ENCODE measurements at places on chromosomes 16 and 17.
A peak's percentile ranks its signal among the peaks of the same experiment; 100 is the strongest.

DNA sequence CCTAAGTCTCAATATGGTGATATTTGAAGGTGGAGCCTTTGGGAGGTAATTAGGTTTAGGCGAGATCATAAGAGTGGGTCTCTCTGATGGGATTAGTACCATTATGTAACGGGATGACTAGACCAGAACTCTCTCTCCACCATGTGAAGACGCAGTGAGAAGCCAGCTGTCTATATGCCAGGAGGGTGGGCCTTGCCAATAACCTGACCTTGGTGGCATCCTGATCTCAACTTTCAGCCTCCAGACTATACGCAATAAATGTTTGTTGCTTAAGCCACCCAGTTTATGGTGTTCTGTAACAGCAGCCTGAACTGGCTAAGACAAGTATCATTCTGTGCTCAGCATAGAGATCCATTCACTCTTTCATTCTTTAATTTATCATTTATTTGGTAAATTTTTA is 167.2 kb upstream of the CDH11 start:
- DNase-seq = no peak

- no peak for DNase-seq
Measured at GRCh38 chr17:43665084-43665936, 3.6 kb upstream of the MEOX1 start.

DNA sequence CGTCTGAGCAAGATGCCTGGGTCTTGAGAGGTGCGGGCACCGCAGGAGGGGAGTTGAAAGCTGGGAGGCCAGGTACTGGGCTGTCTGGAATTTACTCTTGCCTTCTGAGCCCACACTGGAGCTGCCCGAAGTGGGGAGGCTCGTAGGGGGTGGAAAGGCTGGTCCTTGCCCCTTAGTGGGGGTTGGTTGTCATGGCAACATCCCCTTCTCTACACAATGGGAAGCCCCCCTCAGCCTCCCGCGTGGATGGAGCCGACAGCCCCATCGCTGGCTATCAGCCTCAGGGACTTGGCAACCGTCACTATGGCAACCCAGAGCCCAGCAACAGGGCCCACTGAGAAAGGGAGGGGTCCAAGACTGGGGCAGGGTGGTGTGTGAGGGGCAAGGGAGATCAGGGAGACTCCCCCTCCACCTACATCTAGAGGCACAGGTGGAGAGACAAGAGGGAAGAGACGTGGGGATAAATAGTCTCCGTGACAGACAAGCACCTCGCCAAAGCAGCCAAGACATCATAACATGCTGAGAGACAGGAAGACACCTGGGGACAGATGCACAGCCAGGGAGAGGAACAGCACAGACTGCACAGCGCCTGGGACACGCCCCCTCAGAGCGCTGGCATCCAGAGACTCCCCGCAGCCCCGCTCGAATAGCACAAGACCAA is 5.3 kb upstream of the DNAH2 start:
- DNase-seq = no peak

DNA sequence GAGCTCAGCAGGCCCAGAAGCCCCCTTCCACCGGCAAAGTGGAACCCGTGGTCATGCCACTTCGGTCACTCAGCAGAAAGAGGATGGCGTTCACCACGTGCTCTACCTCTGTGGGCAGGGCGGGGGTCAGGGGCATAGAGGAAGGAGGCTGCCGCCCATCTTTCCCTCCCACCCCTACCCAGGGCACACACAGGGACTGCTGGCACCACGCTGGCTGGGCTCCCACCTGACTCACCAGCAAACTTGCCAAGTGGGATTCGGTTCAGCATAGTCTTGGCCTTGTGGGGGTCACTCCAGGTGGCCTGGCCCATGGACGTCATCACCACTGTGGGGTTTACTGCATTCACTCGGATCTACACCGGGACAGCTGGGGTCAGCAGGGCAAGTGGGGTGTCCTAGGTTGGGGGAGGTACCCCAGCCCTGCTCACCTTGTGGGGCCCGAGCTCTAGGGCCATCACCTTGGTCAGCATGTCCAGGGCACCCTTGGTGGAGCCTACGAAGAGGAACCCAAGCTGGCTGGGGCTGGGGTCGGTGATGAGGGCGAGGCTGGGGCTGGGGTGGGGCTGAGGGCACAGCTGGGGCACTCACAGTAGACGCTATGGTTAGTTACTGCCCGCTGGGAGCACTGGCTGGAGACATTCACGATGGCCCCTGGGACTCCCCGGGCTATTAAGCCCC is 1.4 kb downstream of the DCXR start:
- no peak for DNase-seq

DNA sequence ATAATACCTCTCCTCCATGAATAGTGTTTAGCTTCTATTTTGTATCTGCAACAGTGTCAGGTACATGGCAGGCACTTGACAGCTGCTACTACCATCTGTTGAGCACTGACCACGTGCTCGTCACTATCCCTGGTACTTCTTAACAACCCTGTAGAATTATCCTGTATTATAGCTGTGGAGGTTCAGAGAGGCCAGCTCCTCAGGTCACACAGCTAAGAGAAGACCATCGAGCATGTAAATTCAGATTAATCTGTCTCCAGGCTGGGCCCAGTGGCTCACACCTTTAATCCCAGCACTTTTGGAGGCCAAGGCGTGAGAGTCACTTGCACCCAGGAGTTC is 26.3 kb downstream of the WSB1 start:
- DNase-seq = no peak

GRCh38 chr16:88809676-88810165 is 2.0 kb downstream of the APRT start:
- DNase-seq = no peak

- DNase-seq = no peak
Measured at GRCh38 chr16:68665501-68665900, 20.4 kb downstream of the CDH3 start.

DNA sequence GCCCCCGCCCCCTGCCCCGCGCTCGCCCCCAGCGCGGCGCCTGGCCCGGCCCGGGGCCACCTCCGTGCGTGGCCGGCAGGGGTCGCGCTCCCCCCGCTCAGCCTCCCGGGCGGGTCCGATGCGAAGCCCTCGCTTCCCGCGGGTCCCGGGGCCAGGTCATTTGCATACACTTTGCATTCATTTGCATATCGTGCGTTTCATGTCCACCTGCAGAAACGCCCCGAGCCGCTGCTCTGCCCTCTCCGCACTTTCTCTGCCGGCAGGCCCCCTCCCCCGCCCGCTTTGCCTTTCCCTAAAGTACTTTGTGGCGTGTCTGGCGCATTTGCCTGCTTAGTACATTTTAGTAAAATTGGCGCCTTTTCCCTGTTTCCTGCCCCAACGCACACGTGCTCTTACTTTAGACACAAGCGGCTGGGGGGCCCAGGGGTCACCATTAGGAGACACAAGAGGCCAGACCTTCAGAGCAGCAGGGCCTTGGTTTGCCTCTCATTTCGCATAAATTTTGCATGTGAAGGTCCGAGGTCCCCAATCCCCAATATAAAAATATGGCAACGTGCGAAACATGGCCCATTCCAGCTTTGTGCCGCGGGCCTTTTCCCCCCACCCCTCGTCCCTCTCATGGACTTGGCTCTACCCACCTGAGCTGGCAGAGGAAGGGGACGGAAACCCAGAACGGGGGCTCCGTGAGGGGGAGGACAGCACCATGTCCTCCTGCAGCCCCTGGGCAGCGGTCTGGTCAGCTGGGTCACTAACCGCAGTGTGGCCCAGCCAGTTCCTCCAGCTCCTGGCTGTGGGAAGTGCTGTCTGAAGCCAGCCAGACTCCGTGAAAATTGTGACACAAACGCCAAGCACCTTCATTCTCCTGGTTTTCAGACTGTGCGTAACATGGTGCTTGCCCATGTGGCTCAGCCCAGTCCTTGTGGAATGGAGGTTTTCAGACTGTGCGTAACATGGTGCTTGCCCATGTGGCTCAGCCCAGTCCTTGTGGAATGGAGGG is 34.8 kb downstream of the CBFA2T3 start:
- peak; percentile 60 for DNase-seq

GRCh38 chr17:418421-418751 is 65.8 kb upstream of the RPH3AL start:
- no peak for DNase-seq

GRCh38 chr16:55500530-55501011 is 8.3 kb upstream of the LPCAT2 start:
- peak; percentile 81 for DNase-seq

GRCh38 chr17:4986403-4986802 is 1.1 kb downstream of the CAMTA2 start:
- DNase-seq = no peak

- DNase-seq = no peak
Measured at GRCh38 chr17:44014133-44014436, 678 bp downstream of the TMEM101 start.

GRCh38 chr16:55149622-55150021 is 174.4 kb upstream of the IRX6 start:
- no peak for DNase-seq

GRCh38 chr17:50194140-50194933 is 7.1 kb downstream of the COL1A1 start:
- peak; percentile 58 for DNase-seq

DNA sequence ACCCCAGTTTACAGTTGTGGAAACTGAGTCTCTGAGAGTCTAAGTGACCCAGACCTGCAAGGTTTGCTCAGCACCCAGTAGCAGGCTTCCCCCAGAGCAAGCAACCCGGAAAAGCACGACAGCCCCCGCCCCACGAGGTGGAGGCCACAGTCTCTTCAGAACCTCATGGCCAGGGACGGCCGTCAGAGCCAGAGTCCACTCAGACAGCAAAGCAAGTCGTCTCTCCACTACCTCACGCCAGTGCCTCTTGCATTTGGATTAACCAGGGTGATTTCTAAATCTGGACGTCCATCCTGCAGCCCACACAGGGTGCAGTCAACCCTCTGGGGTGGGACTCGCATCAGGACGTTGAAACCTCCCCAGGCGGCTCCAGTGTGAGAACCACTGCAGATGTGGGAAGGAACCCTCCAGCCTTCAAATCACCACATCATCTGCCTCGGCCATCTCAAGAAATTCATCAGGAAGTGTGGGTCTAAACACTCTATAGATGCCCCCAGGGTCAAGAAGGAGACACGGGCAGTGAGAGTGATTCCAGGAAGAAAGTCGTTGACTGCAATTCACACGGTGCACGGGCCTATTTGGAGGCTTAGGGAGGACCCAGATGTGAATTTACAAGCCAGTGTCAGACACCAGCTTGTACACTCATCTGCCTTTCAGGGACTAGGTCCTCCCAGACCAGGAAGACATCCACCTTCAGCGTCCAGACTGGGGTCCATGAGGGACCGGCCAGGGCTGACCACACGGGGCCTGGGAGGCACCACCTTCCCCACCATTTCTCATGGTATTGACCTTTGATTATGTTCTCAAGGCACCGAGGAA is 20.2 kb upstream of the RBFOX3 start:
- DNase-seq = no peak

DNA sequence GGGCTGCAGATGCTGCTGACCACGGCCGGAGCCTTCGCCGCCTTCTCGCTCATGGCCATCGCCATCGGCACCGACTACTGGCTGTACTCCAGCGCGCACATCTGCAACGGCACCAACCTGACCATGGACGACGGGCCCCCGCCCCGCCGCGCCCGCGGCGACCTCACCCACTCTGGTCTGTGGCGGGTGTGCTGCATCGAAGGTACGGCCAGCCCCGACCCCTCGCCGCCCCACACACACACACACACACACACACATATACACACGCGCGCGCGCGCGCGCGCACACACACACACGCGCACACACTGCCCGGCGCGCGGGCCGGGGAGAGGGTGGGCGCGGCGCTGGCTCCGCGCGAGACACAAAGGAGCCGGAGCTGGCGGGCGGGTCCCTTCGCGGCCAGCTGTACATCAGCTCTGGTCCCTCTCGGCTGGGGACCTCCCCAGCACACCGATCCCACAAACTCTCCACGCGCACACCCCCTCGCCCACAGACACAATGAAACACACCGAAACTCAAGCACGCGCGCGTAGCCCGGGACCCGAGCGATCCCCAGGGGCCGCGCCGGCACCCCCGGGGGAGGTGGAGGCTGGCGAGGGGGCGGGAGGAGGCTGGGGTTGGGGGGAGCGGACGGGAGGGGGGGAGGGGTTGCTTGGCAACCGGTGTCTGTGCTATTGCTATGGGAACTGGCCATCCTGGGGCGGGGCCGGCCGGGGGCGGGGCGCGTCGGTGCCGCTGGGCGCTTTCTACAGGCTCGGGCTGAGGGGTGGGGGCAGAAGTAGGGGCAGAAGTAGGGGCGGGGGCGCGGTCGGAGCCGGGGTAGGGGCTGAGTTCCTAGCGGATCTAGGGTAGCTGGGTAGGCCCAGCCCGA is 658 bp downstream of the CACNG4 start:
- DNase-seq = no peak
